ENCODE measurements at places on chromosomes 16 and 17. TPM values are rescaled to one million over a fixed set of nuclear protein-coding genes. Genes with fewer than 3 reads are reported as not detected.
A peak's percentile ranks its signal among the peaks of the same experiment; 100 is the strongest.

KRT9 gene
- total RNA-seq, result not detected

CYB5B gene
- total RNA-seq, result 355 TPM

KRT40 gene
- total RNA-seq, result not detected

CIBAR2 gene
- total RNA-seq, result not detected

DNA sequence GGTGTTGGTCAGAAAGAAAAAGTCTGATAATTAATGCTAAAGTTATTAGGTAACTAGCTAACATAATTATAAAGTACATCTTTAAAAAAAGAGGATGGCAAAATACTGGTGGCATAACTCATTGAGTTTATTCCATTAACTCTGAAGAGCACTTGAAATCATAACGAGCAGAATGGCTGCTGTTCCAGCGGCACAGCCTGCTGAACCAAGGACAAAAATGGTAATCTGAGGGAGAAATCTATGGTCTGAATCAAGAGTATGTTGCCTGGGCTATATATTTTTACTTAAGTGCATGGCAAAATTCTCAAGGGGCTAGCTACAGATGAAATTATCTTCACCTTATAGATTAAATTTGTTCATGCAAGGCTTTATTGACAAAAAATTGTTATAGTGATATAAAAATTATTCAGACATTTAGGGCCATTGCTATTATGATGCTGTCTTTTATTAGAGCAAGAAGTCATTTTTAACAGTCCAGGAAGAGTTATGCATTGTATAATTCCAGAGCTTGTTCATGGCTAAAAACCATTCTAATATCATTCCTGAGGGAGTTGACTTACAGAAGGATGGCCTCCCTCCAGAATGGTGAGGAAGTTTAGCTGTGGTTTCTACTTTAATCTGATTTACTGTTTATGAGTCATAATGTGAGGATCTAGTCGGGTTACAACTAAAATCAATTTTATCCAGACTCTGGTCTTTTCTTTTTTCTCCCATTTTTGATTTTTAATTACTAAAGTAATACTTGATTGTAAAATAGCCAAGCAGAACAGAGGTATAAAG lies 41.4 kb upstream of the ANKFN1 start:
- DNase-seq, result no peak
- H3K27ac ChIP-seq, result no peak overlapping the region
- H3K27me3 ChIP-seq, result no peaks in the 10 kb centered on the region
- H3K4me3 ChIP-seq, result no peak overlapping the region
- no peaks in the 10 kb centered on the region for H3K36me3 ChIP-seq
- H3K4me1 ChIP-seq, result peaks cover 25% of the 10 kb centered on the region

- no peak overlapping the region for H3K27ac ChIP-seq
- DNase-seq, result no peak
- no peaks in the 10 kb centered on the region for H3K4me1 ChIP-seq
- H3K36me3 ChIP-seq, result no peaks in the 10 kb centered on the region
These were observed 627.4 kb downstream of the KCNJ2 start for GRCh38 chr17:70796757-70797156.

DNA sequence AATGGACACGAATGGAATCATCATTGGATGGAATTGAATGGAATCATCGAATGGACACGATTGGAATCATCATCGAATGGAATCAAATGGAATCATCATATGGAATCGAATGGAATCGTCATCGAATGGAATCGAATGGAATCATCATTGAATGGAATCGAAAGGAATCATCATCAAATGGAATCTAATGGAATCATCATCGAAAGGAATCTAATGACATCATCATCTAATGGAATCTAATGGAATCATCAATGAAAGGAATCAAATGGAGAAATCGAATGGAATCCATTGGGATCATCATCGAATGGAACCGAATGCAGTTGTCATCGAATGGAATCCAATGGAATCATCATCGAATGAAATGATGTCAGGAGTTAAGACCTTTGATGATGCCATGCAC lies 154.9 kb downstream of the SHCBP1 start:
- no peaks in the 10 kb centered on the region for H3K4me1 ChIP-seq
- no peak overlapping the region for H3K4me3 ChIP-seq
- H3K27ac ChIP-seq, result no peak overlapping the region
- H3K27me3 ChIP-seq, result no peaks in the 10 kb centered on the region
- H3K36me3 ChIP-seq, result no peaks in the 10 kb centered on the region

GRCh38 chr17:49440581-49440980 lies 25.9 kb upstream of the PHB1 start:
- no peaks in the 10 kb centered on the region for H3K4me1 ChIP-seq
- no peak overlapping the region for H3K4me3 ChIP-seq
- DNase-seq, result peak; percentile 40
- peaks cover 3% of the 10 kb centered on the region for H3K27me3 ChIP-seq
- H3K36me3 ChIP-seq, result no peaks in the 10 kb centered on the region
- no peak overlapping the region for H3K27ac ChIP-seq

GRCh38 chr17:33370401-33370800 lies 77.3 kb upstream of the ASIC2 start:
- H3K4me3 ChIP-seq, result no peak overlapping the region
- peaks cover 67% of the 10 kb centered on the region for H3K4me1 ChIP-seq
- no peak for DNase-seq
- no peaks in the 10 kb centered on the region for H3K36me3 ChIP-seq
- no peak overlapping the region for H3K27ac ChIP-seq

- H3K36me3 ChIP-seq, result no peaks in the 10 kb centered on the region
- peak overlapping the region; percentile 94 for H3K27ac ChIP-seq
- H3K4me1 ChIP-seq, result peaks cover 6% of the 10 kb centered on the region
- peak overlapping the region; percentile 68 for H3K4me3 ChIP-seq
- H3K27me3 ChIP-seq, result no peaks in the 10 kb centered on the region
These were observed 3.6 kb downstream of the C17orf58 start for GRCh38 chr17:67992548-67993152.

GRCh38 chr16:30137897-30138296 lies 14.9 kb upstream of the MAPK3 start:
- H3K27me3 ChIP-seq, result no peaks in the 10 kb centered on the region
- DNase-seq, result no peak
- no peak overlapping the region for H3K4me3 ChIP-seq
- no peak overlapping the region for H3K27ac ChIP-seq

NTN1 gene
- total RNA-seq, result 0.86 TPM

DNA sequence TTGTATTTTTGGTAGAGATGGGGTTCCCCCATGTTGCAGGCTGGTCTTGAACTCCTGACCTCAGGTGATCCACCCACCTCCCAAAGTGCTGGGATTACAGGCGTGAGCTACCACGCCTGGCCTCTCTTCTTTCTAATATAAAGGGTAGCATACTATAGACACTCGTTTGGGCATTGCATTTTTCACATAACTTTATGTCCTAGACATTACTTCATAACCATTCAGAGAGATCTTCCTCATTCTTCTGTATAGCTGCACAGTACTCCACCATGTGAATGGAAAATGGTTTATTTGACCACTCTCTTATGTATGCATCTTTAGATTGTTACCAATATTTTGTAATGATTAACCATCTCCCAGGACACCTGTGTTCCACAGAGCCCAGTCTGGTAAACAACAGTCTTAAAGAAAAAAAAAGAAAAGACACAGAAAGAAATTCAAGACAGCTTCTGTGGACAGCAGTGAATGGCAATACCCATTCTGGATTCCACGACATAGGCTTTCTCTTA lies 42.1 kb downstream of the TK2 start:
- no peaks in the 10 kb centered on the region for H3K27me3 ChIP-seq
- H3K4me3 ChIP-seq, result no peak overlapping the region

MRPS34 gene
- total RNA-seq, result 109 TPM

DNA sequence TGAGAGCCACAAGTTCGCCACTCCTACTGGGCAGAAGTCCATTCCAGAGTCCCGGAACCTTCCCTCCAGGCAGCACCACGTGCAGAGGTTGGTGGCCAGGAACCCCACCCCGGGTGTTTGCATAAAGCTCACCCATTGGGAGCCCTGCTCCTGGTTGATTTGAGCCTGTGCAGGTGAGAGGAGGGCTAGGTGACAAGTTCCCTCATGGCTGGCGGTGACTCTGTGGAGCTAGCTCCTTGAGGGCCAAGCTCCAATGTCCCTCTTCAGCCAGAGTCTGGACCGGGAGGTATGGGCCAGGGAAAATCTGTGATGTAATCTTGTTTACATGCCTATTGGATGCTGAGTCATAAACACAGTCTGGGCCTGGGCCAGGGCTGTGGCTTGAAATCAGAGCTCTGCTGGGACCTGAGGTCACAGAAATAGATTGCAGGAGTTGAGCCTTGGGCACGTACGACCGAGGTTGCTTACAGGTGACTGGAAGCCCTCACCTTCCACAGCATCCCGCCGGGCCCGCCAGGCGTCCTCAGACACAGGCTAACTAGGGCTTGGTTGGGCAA lies 118.9 kb downstream of the AATF start:
- H3K27me3 ChIP-seq, result no peaks in the 10 kb centered on the region
- peak; percentile 23 for DNase-seq
- H3K4me3 ChIP-seq, result no peak overlapping the region
- H3K4me1 ChIP-seq, result peaks cover 8% of the 10 kb centered on the region
- no peak overlapping the region for H3K27ac ChIP-seq

PLA2G10 gene
- 1.00 TPM for total RNA-seq

NR1D1 gene
- total RNA-seq, result 11.3 TPM

DNA sequence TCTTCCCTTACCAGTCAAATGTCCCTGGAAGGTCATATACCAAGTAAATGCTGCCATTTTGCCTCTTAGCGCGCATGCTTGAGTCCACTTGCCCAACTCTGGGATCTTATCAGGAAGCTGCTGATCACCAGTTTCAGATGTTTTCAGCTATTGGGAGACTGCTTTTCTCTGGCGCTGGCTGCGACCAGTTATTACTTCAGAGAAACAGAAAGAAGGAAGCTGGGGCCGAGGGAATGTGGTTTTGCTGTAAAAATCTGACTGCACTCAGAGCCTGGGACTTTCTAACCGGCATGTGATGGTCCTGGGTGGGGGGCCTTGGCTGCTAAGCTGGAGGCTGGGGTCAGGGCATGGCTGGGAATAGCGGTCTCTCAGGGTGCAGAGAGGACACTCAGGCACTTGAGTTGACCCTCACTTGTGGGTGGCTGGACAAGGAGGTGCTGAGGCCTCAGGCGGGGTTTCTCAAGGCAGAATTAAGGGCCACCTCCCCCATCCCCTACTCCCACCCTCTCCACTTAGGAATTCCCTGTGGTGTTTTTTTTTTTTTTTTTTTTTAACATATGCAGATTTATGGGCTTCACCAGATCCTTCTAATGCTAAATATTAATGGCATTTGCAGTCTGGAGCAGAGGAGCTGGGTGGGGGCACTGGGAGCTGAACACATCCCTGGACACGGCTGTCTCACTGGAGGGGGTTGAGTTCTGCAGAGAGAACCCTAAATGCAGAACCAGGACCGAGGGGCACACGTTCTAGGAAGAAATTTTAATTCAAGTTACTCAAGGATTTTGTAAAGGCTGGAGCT lies 145.8 kb downstream of the CYLD start:
- H3K4me1 ChIP-seq, result no peaks in the 10 kb centered on the region
- H3K36me3 ChIP-seq, result no peaks in the 10 kb centered on the region
- DNase-seq, result no peak
- H3K27ac ChIP-seq, result no peak overlapping the region
- H3K4me3 ChIP-seq, result no peak overlapping the region

GRCh38 chr16:22380529-22380928 lies 6.1 kb upstream of the CDR2 start:
- no peaks in the 10 kb centered on the region for H3K4me1 ChIP-seq
- H3K36me3 ChIP-seq, result no peaks in the 10 kb centered on the region
- DNase-seq, result no peak
- H3K27ac ChIP-seq, result no peak overlapping the region
- H3K4me3 ChIP-seq, result no peak overlapping the region

IGFALS gene
- total RNA-seq, result not detected

GRCh38 chr16:78686601-78687000 lies 587.1 kb downstream of the WWOX start:
- no peaks in the 10 kb centered on the region for H3K36me3 ChIP-seq
- no peak overlapping the region for H3K4me3 ChIP-seq
- H3K4me1 ChIP-seq, result peaks cover 8% of the 10 kb centered on the region
- DNase-seq, result no peak
- H3K27ac ChIP-seq, result no peak overlapping the region
- no peaks in the 10 kb centered on the region for H3K27me3 ChIP-seq

DNA sequence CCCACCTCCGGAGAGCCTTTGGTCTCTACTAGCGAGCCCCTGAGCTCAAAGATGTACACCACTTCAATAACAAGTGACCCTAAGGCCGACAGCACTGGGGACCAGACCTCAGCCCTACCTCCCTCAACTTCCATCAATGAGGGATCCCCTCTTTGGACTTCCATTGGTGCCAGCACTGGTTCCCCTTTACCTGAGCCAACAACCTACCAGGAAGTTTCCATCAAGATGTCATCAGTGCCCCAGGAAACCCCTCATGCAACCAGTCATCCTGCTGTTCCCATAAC lies 702 bp downstream of the SPN start:
- no peaks in the 10 kb centered on the region for H3K36me3 ChIP-seq
- no peak overlapping the region for H3K27ac ChIP-seq
- no peak overlapping the region for H3K4me3 ChIP-seq
- DNase-seq, result no peak

GRCh38 chr16:69477546-69477945 lies 53.1 kb downstream of the CYB5B start:
- H3K36me3 ChIP-seq, result no peaks in the 10 kb centered on the region
- peaks cover 24% of the 10 kb centered on the region for H3K4me1 ChIP-seq
- H3K27me3 ChIP-seq, result no peaks in the 10 kb centered on the region
- peak overlapping the region; percentile 86 for H3K27ac ChIP-seq
- H3K4me3 ChIP-seq, result no peak overlapping the region

DNA sequence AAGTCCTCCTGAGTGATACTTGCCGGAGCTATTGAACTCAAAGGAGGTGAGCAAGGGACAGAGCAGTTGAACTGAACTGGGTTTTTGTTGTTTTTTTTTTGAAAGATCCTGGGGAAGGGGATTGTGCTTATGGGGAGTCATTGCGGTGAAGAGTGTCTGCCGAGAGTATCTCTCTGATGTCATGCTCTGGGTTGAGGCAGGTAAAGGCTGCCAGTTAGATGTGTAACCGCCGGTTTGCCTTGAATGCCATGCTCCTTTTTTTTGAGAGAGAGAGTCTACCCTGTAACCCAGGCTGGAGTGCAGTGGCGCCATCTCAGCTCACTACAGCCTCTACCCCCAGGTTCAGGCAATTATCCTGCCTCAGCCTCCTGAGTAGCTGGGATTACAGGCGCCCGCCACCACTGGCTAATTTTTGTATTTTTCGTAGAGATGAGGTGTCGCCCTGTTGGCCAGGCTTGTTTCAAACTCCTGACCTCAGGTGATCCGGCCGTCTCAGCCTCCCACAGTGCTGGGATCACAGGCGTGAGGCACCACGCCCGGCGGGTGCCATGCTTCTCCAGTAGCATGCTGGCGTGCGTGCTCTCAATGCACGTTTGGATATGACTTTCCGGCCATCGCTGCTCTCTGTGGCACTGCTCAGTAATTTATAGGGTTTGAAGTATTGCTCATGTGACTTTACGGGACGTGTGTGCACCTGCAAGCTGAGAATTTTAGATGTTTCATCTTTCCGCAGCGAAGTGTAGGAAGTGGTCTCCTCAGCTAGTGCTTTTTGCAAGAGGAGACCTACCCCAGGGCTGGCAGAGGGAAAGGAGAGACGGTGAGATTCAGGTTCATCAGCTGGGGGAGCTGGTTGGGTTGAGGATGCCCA lies 8.5 kb downstream of the ZC3H18 start:
- no peaks in the 10 kb centered on the region for H3K4me1 ChIP-seq
- peaks cover 10% of the 10 kb centered on the region for H3K36me3 ChIP-seq
- H3K4me3 ChIP-seq, result no peak overlapping the region
- no peaks in the 10 kb centered on the region for H3K27me3 ChIP-seq
- DNase-seq, result no peak
- no peak overlapping the region for H3K27ac ChIP-seq
